GM12892 (cell line): ENCODE measurements at places on chromosomes 1 and 21.
A peak's percentile ranks its signal among the peaks of the same experiment; 100 is the strongest.

DNA sequence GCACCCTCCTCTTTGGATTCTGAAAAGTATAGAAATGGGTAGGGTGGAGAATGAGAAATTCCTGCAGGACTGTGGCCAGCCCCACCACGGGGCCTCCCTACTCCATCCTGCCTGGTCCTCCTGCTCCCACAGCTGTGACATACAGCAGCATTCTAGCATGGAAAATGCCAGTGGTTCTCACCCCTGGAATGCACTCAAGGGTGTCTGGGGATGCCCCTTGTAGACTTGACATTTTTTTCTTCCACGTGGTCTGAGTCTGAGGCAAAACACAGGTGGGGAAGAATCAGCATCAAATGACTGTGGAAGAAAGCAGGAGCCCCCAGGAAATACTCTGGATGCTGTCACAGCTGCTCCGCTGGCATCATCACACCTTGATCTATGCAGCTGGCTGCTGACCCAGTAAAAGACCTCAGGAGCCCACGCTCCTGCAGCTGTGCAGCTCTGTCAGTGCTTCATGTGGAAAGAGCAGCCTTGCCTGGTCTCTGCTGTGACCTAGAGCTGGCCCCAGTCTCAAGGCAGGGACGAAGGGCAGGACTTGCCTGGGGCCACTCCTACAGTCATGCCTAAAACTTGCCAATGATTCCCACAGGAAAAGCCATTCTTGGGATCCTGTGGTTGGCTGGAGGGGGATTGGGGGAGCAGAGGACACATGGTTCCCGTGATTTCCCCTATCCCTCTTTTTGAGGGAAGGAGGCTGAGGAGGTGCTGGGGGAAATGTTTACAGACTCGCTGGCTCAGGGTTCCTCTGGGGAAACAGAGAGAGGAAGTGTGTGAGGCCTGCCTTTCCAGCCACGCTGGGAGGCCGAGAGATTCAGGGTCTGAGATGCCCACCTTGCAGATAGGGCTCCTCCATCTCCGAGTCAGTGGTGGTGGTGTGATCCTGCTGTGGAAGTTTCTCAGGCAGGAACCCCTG, 10.8 kb upstream of the A3GALT2 start:
- no peak for DNase-seq

DNA sequence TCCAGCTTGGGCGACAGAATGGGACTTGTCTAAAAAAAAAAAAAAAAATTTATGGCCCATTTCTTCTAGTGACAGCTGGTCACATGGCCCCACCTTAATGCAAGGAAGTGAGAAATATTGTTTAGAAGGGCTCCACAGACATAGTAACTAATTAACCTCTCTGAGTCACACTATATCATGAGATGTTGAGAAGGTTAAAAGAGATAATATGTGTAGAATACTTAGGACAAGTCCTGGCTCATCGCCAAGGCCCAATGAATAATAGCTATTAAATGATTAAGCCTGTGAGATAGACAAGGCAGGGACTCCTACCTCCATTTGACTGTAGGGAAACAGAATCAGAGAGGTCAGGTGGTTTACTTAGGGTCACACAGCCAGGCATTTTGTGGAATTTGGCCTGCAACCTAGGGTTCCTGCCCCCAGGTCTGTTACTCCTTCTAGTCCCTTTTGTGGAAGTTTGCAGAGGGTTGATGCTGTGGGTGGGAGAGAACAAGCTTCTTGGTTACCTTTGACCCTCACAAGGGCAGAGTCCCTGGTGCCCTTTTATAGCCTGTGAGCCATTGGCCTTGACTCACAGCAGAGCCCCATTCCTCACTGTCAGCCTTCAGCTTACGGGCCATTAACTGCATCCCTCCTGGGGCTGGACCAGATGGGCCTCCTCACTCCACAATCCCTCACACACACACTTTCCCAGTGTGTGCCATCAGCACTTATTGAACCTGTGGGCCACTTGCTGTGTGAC, 48.5 kb downstream of the OPRD1 start:
- no peak for DNase-seq

DNA sequence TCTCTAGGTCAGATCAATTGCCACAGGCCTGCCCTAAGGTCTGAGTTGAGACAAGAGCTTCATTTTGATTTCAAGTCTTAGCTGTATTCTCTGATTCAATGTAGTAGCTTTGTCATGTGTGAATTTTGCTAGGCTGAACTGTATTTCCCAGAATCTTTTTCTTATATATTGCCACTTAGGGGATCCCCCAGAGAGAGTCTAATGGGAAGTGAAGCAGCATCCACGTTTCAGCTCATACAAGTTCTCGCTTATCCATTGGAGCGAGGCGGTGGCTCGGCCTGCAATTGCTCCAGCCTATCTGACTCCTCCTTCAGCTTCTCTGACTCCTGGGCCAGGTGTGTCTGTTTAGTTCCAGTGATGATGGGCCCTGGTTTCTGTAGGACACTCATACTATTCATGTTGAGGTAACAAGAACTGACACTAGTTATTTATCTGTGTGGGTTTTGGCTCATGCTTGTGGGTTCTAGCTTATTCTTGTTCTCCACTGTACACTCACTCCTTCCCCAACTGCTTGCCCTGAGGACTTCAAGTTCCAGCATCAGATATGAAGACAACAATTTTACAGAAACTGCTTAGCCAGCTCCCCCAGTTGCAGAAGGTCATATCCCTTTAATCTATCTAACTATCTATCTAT, 48.2 kb downstream of the TBX19 start:
- no peak for DNase-seq

- no peak for DNase-seq
These were observed 5.5 kb upstream of the SNX27 start for GRCh38 chr1:151606384-151606783.

DNA sequence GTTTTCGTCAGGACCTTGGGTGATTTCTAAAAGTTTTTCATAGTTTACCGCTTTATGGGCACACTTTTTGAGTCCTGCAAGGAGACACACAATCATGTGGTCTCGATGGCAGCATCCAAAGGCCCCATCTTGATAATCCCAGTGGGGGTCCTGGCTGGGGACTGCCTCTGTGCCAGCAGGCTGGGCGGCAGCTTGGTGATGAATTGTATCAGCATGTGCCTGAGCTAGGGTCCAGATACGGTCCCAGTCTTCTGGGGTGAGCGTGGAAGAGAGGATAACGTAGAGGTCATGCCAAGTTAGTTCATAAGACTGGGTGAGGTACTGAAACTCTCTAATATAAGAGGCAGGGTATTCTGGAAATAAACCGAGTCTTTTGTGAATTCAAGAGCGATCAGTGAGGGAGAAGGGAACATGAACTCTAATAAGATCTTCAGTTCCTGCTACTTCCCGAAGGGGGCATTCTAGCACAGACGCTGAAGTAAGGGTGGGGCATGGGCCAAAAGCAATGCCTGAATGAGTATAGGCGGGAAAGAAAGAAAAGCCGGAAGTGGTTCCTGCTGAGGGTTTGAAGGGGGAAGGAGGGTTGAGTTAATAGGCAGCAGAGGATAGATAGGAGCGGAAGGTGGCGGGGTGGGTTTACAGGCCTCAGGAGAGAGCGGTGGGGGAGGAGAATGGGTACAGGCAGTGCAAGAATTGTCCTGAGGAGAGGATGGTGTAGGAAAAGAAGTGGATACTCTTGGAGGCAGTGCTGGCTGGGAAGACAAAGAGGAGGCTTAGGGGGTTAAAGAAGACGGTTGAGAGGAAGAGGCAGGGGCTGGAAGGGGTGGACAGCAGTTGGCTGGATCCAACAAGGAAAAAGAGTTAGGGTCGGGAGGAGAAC, 1.6 kb downstream of the ERVH48-1 start:
- DNase-seq: peak; percentile 72

DNA sequence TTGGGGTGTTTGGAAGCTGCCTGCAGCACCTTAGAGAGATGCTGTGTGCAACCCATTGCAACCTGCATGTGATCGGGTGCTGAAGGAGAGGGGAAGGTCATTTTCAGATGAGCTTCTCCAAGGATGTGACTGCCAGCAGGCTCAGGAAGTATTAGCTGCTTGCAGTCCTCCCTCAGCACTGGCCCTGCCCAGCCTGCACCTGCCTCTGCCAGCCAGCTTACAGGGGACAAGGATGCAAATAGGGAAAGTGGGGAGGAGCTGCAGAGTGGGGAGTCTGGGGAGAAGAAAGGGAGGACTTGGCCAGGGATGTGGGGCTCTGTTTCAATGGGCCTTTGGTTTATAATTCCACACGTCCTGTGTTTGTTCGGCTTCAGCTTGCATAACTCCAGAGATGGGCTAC, 254.5 kb downstream of the RRAGC start:
- DNase-seq: no peak
